Stimulated activated CD8-positive, alpha-beta memory T cell treated with anti-CD3 and anti-CD28 coated beads, Interleukin-15, amount 100 ng/mL, for 48 hours (primary cell): ENCODE measurements at places on chromosomes 12 and 14.

GRCh38 chr14:65961004-65961403, 525.2 kb upstream of the CCDC196 start:
- peak; percentile 72 for DNase-seq

- DNase-seq, result no peak
These were observed 928.2 kb downstream of the NRXN3 start for GRCh38 chr14:79098324-79098723.

- DNase-seq, result no peak
These were observed 13.4 kb downstream of the ZFHX2 start for GRCh38 chr14:23538050-23538718.

DNA sequence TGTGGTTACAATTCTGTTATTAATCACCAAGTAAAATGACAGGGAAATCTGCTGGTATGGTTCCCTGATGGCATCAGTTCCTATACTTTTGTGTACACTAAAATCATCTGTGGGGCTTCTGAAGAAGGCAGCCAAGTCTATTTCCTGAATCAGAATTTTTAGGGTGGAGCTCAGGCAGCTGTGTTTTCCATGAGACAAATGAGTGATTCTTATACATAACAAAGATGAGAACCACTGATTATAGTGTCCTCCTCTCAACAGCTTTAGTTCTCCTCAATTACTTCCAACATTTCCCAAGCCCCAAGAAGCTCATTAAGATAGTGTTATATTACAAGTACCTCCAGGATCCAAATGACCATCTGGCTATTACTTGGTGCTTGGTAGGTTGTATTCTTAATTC, 64.5 kb upstream of the USP44 start:
- no peak for DNase-seq

DNA sequence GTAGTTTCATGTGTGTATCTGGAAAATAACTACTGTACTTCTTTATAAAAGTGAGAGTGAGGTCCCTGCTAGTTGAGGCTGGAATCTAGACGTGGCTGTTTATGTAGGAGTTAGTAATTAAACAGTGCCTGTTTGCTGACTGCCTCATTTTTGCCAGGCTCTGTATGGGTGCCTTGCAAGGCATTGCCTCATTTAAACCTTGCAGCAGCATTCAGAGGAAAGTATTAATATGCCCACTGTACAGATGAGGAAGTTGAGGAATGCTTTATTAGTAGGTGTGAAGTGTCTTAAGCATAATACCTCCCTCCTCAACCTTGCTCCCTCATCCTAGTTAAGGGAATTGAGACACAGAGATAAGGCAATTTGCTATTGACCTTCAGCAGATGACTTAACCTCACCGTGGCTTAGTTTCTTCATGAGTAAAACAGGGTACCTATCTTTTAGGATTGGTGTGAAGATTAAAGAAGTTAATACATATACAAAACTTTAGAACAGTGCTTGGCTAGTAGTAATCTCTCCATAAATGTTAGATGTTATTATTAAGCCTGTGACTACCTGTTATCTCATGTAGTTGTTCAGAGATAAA, 28.7 kb downstream of the PPM1A start:
- no peak for DNase-seq

DNA sequence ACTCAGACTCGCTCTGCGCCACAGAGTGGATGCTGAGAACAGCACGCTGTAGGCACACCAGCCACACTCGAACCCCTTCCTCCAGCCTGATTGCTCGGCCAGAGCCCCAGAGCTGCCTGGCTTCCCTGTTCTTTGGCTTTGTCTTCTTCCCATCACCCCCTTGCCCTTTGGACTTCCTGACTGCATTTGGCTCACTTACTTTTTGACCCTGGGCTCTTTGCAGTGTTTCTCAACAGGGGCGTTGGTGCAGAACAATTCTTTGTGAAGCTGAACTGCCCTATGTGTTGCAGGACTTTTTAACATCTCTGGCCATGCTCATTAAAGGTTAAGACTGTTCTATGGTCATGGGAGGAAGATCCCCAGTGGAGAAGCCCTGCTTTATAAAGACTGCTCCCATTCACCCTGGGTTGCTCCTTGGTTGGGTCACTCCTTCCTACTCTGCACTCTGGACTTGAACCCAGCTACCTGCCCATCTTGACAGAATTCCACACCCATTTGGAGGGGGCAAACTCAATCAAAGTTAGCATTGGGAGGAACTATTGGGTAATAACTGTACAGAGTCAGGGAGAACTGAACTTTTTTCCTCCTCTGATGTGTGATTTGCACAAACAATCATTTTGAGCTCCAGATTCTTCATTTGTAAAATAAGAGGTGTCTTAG, 127.7 kb upstream of the PLEKHG7 start:
- no peak for DNase-seq

DNA sequence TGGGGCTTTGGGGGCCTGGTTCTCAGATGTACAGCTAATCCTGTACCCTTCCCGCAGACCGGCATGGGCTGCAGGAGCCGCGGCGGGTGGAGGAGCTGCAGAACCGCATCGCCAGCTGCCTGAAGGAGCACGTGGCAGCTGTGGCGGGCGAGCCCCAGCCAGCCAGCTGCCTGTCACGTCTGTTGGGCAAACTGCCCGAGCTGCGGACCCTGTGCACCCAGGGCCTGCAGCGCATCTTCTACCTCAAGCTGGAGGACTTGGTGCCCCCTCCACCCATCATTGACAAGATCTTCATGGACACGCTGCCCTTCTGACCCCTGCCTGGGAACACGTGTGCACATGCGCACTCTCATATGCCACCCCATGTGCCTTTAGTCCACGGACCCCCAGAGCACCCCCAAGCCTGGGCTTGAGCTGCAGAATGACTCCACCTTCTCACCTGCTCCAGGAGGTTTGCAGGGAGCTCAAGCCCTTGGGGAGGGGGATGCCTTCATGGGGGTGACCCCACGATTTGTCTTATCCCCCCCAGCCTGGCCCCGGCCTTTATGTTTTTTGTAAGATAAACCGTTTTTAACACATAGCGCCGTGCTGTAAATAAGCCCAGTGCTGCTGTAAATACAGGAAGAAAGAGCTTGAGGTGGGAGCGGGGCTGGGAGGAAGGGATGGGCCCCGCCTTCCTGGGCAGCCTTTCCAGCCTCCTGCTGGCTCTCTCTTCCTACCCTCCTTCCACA, 7.6 kb downstream of the NR4A1 start:
- DNase-seq, result no peak

GRCh38 chr12:121287267-121287954, 9.1 kb downstream of the CAMKK2 start:
- DNase-seq, result no peak

DNA sequence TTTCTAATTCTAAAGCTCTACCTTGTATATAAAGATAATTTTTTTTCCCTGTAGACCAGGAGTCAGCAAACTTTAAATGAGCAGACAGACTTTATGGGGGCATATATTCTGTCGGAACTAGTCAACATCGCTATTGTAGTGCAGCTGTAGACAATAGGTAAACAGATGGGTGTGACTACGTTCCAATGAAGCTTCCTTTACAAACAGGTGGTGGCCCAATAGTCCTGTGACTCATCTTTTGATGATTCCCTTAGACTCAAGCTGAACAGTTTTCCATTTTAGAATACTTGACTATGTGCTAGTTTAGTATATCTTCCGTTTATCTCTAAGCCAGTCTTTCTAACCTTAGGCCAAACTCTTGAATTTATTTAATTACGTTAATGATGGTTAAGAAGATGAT, 16.3 kb downstream of the MUCL1 start:
- DNase-seq, result no peak

DNA sequence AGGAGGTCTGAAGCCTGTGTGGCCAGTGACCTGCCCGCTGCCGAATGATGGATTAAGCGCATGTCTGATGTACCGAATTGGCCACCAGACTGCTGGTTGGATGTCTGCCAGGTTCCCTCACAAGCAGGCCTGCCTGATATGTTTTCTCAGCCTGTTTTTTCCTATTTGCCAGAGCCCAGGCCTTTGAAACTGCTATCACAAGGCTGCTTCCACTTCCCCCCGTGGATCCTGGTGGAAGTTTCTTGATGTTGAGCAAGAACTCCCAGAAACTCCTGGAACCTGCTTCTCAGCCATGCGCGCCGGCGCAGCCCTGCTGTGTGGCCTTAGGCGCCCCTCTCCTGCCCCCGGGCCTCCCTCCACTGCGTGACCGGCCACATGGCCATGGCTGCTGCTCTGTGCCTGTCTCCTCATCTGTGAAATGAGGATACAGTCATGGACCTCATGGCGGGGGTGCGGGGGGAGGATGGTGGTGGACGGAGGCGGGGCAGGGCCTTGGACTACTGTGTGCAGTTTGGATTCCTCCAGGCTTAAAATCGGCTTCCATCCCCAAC, 56.6 kb downstream of the CALM1 start:
- DNase-seq, result no peak

GRCh38 chr12:31491841-31492598, 98.9 kb downstream of the DENND5B start:
- DNase-seq, result no peak

- no peak for DNase-seq
These were observed 13.1 kb upstream of the LTA4H start for GRCh38 chr12:96048393-96048969.

DNA sequence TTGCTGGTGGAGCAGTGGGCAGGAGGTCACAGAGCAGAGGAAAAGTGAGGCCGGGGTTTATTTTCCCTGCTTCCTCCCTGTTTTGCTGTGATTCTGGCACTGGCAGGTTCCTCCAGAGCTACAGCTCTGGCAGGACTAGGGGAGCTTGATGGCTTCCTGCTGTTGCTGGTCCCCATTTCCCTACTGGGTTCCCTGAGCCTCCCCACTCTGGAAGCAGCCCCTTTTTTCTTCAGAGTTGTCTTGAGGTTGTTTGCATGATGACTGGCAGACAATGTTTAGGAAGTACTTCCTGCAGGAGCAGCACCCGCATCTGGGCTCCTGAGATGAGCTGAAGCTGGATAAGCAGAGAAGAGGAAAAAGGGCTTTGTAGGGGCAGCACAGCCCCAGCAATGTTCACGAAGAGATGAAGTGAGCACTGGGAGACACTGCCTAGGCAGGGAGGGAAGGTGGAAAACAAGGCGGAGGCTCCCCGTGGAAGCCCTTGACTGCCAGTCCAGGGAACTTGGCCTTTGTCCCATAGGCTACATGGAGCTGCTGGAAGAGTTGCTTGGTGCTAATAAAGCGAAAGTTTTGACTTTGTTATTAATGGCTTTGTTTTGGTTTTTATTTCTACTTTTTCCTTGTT, 126.9 kb downstream of the SLC38A6 start:
- no peak for DNase-seq

DNA sequence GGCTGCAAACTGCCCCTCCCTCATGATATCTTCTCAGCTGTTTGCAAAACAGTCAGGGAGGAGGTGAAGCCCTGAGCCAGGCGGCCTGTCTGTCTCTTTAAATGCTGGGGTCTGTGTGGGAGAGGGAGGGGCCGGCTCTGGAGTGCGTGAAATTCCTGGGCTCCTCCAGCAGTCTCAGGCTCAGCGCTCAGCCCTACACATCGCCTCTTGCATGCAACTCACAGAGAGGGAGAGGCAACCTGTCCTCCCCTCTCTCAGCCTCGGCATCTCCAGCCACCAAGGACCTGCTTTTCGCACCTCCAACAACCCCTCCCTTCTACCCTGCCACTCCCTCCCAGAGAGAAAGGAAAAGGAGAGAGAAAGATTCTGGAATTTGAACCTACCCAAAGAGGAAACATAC, at the start of gene NRXN3:
Gene NRXN3 (plus strand): TSS at position 171 of the 400 bp plus-strand sequence. CDS start 72,721 bp downstream, outside the sequence.
- no peak for DNase-seq

DNA sequence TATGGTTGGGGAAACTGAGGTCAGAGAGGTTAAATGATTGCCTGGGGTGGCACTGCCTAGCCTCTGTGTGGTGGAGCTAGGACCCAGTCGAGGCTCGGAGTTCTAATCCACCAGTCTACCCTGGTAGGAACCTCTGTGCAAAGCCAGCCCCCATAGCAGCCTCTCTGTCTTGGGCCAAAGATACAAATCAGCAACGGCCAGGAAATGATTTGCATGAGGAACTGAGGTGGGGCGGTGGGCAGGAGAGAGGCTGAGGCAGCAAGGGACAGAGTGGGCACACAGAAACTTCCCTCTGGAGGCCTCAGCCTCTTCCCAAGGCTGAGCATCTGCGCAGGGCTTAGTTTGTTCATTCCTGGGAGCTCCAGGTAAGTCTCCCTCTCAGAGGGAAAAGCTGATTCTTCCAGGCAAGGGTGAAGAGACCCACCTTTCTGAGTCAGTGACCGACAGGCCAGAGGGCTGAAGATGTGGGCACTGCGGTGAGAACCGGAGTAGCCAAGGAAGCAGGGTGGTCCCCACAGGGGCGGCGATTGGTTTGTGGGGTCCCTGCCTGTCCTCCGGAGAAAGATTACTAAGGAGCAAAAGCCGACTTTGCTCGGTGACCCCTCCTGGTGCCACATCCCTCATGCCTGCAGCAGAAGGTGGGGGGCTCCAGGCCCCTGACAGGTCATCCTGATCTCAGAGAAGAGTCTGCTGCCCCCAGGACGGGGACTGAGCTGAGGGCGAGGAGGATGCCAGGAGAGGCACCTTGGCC, 134.6 kb downstream of the CACNA1C start:
- no peak for DNase-seq

GRCh38 chr14:85762526-85762925, 232.6 kb downstream of the FLRT2 start:
- DNase-seq, result no peak

DNA sequence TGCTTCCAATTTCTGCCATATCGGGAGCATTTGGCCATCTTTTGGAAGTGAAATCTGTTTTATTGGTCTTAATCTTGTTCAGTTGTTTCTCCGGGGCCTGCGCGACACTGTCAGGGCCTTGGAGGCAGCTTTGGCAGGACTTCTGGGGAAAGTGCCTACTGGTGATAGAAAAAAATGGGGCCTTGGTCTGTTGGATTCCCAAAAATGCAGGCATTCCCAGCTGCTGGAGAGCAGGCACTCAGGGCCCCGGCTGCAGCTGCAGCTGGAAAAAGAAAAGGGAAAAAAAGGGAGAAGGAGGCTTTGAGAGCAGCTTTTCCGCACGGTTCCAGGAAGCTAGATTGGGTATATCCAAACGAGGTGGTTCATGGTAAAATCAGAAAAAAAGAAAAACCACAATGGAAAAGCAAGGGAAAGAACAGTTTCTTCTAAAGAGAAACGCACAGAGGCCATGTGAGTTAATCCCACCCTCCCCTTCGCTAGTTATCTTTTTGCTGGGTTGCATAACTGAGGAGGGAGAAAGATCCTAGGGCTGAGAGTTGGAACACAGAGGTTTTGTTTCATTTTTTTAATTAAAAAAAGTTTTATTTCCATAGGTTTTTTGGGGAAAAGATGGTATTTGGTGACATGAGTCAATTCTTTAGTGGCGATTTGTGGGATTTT, 134.7 kb upstream of the RFLNA start:
- DNase-seq, result no peak

GRCh38 chr12:4307593-4308333, 13.2 kb upstream of the TIGAR start:
- no peak for DNase-seq
